Glomerular endothelial cell (primary cell): ENCODE measurements at places on chromosomes 16 and 17. TPM values are rescaled to one million over a fixed set of nuclear protein-coding genes. Genes with fewer than 3 reads are reported as not detected.

CIAO2B gene
- 85.1 and 97.3 TPM in 2 replicates for total RNA-seq

DNA sequence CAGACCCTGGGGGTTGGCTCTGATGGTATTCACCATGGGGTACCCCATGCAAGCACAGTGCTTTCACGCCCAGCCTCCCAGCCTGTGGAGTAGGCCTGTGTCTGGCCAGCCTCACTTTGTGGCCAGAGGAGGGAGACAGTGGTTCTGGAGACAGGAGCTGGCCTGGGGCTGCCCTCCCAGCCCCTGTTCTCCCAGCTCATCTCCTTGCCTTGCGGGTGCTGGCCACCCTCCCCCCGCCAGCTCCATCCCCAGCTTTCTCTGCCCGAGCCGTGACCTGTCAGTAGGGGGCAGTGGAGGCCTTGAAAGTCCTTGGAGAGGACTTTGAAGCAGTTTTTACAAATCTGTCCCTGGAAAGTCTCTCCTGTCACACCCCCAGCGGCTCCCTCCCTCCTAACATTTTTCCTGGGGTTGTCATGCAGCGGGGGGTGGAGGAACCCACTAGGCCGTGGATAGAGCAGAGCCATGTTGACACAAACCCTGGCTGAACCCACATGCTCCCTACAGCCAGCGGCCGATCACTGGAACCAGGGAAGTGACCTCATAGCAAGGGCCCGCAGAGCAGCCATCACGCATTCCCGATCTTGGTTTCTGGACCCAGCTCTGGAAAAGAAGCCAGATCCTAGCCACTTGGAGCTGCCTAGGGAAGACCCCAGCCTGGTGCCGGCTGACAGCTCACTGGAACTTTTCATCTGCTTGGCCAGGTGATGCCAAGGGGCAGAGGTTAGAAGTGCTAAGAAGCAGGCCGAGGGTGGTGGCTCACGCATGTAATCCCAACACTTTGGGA lies 289.4 kb downstream of the SEC14L1 start:
- peak; percentile 54 for DNase-seq

SLC52A1 gene
- 0.10 TPM in 1 of 2 replicates, not detected in the other for total RNA-seq

DNA sequence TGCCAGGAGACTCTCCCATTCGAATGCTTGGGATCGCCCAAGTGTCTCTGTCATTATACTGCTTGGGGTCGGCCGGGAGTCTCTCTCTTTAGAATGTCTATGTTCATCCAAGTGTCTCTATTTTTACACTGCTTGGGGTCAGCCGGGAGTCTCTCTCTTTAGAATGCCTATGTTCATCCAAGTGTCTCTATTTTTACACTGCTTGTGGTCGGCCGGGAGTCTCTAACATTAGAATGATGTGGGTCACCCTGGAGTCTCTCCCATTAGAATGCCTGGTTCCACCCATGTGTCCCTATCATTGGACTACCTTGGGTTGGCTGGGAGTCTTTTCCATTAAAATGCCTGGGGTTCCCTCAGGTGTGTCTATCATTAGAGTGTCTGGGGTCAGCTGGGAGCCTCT lies 2230.4 kb downstream of the TP53TG3F start:
- DNase-seq, result no peak

- no peak for DNase-seq
Measured at GRCh38 chr16:86363057-86363490, 147.3 kb upstream of the FOXF1 start.

- no peak for DNase-seq
Measured at GRCh38 chr16:22192261-22193062, 13.6 kb upstream of the EEF2K start.

BCL6B gene
- 120 and 180 TPM in 2 replicates for total RNA-seq
